ENCODE measurements at places on chromosomes 12 and 14. TPM values are rescaled to one million over a fixed set of nuclear protein-coding genes. Genes with fewer than 3 reads are reported as not detected.

The LRRC10 gene
- 0.08 TPM for polyA plus RNA-seq

The ADSS1 gene
- 16.0 TPM for polyA plus RNA-seq

The CYP46A1 gene
- 3.4 TPM for polyA plus RNA-seq

The LUM gene
- 31.5 TPM for polyA plus RNA-seq

The NCOR2 gene
- polyA plus RNA-seq = 74.0 TPM

The CCDC177 gene
- polyA plus RNA-seq = 0.05 TPM

The OTUB2 gene
- 5.9 TPM for polyA plus RNA-seq

The OGFOD2 gene
- polyA plus RNA-seq = 14.5 TPM

The MANSC4 gene
- polyA plus RNA-seq = 0.95 TPM

The PLCZ1 gene
- 1.3 TPM for polyA plus RNA-seq

The MYF6 gene
- polyA plus RNA-seq = 0.15 TPM

The BTBD7 gene
- polyA plus RNA-seq = 62.0 TPM

The SLC10A1 gene
- 0.22 TPM for polyA plus RNA-seq

The NANOG gene
- 0.35 TPM for polyA plus RNA-seq

The TEX52 gene
- polyA plus RNA-seq = 3.1 TPM

The DAAM1 gene
- polyA plus RNA-seq = 67.7 TPM
